ENCODE measurements at places on chromosomes 1 and 21.

GRCh38 chr1:64744492-64745180 lies at the start of gene RAVER2:
RAVER2 (plus strand) TSS chr1:64745075; CDS start chr1:64745173, 98 bp downstream.
- DNase-seq, result peak; percentile 42

- DNase-seq, result no peak
Observed at GRCh38 chr1:114315631-114316030, 162.0 kb upstream of the SYT6 start.

GRCh38 chr1:201714542-201715329 lies 114.2 kb upstream of the IPO9 start:
- peak; percentile 68 for DNase-seq

- no peak for DNase-seq
Observed at GRCh38 chr1:64133036-64133435, 70.4 kb upstream of the UBE2U start.

DNA sequence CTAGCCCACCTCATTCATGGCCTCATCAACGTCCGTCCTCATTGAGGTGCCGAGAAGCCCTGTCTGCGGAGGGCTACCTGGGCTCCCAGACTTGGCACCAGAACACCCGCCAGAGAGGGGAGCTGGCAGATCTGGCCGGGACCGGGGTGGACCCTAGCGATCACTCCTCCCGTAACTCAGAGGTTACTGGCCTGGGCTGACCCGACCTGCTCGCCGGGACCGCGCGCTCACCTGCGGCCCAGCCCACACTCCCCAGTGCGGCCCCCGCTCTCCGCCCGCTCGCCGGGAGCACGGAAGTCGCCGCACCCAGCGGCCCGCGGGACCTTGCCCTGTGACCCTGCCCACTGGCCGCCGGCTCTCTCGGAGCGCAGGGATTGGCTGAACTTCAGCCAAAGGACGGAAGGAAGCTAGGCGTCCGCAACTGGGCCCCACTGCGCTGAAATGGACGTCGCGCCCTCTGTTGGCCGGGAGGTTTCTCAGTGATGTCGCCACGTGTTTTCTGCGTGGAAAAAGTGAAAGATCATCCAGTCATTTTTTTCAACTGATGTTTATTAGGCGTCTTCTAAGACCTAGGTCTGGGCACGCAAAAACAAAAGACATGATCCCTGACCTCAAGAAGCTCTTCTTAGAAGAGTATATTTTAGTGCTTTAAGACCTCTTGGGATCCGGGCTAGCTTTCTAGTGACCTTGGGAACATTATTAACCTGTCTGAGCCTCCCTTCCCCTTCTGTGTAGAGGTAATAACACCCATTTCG lies at the start of gene SMIM12:
Gene SMIM12, minus strand, starts transcription at position 304 of the 755 bp plus-strand sequence. CDS start 3,772 bp downstream, outside the sequence.
- peak; percentile 95 for DNase-seq

- DNase-seq, result no peak
Observed at GRCh38 chr1:153100245-153100644, 5.9 kb upstream of the SPRR2E start.

- DNase-seq, result peak; percentile 43
Observed at GRCh38 chr1:57017200-57017599, 51.4 kb upstream of the C8B start.

DNA sequence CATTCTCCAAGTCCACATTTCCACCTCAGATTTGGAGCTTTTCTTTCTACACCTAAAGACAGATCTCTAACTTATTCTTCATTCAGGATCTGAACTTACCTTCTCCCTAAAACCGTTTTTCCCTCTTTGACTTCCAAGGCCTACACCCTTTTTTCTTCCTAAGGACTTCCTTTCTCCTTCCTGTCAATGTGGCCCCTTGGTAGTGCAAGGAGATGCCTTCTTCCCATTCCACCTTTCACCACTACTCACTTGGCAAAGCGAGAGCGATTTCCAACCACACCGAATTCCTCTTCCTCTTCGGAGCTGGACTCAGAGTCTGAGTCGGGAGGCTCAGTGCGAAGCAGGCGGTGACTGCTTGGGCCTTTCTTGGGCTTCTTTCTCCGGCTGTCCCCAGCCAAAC lies 1.3 kb downstream of the EFCAB14 start:
- DNase-seq, result no peak

Data from Ammon's horn (tissue), 1 donor.